ENCODE measurements at places on chromosomes 5 and 9.

DNA sequence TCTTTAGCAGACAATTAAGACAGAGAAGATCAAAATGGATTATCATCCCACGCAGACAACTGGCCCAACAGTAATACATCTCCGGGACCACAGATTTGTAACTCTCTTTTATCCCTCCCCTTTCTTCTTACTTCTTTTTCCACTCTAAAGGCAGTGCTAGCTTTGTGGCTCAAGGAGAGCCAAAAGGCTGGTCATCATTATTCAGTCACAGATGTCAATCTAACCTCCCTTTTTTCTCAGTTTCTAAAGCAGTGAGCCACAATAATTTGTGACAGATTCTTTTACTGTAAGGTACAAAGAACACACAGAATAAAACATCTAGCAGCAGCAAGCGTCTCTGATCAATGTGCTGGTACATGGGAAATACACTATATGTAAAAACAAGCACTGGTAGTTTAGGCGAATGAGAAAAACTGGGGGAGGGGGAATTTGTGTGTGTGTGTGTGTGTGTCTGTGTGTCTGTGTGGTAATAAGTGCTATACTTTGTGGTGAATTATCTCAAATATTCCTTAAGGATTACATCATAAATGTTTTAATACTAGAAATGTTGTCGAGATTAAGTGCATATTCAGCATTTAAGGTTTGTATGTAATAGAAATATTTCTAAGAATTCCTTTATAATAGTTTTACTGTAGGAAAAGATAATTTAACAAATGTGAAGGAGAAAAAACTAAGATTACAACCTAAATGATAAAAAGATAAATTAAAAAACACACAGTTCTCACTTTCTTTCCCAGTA, 140.2 kb downstream of the DENND1A start:
- DNase-seq = no peak

- DNase-seq = no peak
Measured at GRCh38 chr5:54366707-54367106, 56.3 kb upstream of the ARL15 start.

DNA sequence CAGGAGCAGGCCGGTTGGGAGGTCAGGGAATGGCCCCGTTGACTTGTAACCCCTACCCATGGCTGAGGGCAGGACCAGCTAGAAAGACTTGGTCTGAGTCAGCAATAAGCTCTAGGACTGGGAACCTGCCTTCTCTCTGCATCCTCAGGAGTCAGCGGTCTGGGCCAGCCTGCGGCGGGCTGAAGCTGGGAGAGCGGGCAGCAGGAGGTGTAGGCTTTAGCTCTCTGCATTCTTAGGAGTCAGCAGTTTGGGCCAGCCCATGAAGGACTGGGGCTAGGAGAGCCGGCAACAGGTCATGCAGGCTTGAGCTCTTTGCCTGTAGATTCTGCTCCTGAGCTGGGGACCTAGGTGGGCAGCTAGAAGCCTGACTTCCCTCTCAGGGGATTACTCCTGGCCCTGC, 6.4 kb upstream of the SMIM32 start:
- DNase-seq = no peak

DNA sequence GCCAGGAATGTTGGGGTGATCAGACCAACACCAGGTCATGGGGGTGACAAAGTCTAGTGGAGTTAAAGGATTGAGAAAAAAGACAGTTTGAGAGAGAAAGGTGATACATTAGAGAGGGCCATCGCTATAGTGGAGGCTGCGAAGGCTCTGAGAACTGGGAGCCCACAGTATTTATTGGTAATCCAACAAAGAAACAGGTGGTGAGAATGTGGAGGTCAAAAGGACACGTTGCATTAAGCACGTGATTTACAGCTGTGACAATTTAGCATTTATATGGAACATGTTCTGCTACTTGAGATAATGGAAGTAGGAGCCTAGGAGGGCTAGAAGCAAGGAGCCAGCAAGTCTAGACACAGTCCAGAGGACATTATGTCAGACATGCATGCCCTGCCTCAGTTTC, 2086.5 kb upstream of the C9orf72 start:
- DNase-seq = no peak

- DNase-seq = peak; percentile 75
Measured at GRCh38 chr5:32426440-32427151, 17.9 kb downstream of the ZFR start.

GRCh38 chr9:131253891-131254491, 22.3 kb downstream of the FAM78A start:
- no peak for DNase-seq

DNA sequence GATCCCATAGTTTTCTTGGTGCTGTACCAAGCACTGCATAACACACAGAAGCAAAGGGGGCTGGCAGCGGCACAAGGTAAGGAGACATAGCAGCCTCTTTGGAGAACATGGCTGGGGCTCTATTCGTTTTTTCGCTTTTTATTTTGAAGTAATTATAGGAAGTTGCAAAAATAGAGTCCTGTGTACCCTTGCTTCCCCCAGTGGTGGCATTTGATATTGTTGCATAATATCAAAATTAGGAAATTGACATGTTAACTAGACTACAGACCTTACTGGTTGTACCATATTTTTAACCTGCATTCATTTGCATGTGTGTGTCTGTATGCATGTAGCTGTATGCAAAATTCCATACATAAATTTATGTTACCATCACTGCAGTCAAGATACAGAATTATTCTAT, 6.6 kb upstream of the UBQLN1 start:
- DNase-seq = no peak
